ENCODE measurements at places on chromosomes 5 and 9.
A peak's percentile ranks its signal among the peaks of the same experiment; 100 is the strongest.

DNA sequence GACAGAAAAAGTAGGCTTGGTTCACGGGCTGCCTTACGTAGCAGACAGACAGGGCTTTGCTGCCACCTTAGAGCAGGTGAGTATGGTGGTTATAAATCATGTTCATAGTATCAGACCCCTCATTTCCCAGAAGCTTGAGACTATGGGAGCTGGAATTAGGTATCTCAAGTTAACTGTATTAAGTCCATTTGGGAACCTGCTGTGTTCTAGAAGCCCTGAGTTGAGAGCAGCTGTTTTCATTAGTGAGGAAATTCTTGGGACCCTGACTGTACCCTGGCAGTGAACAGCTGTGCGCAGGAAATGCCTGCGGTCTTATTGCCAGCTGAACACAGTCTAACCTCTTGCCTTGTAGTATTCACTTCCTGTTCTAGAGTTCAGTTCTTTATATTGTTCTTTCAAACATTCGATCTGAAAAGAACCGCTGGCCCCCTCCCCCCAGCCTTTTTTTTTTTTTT is 29.8 kb downstream of the UGCG start:
- DNase-seq, result peak; percentile 80

DNA sequence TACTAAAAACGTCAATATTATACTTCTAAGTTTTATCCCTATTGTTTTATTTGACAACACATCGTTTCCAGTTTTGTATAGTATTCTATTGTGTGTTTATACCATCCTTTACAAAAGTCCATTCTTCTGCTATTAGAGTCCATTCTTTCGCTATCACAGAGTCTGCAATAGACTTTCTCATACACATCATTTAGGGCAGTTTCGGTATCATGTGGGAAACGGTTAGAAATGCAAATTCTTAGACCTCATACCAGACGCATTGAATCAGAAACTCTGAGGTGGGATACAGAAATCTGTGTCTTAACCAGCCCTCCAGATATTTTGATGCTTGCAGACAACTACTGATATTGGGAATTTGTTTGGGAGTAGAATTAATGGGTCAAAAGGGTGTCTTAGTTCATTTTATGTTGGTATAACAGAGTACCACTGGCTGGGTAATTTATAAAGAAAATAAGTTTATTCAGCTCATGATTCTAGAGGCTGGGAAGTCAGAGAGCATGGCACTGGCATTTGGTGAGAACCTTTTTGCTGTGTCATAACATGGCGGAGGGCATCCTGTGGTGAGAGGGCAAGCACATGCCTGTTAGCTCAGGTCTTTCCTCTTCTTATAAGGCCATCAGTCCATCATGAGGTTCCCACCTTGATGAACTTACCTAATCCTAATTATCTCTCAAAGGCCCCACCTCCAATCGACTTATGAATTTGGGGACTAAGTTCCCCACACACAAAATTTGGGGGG is 21.1 kb downstream of the CARTPT start:
- DNase-seq, result no peak

DNA sequence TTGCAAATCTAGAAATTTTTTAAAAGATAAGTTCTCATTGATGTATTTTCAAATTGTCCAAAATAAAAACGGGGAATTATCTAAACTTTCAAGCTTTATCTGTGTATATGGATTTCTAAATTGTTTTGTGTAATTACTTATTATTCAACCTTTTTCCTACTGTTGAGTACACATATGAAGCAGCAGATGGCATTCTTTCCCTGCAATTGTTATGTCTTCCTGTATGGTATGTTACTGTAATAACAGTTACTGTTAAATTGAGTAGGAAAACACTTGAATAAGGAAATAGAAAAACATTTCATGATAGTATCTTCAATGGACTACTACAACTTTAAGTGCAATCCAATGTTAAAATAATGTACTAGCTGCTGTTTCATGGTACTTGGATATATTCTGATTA is 124.8 kb downstream of the RANBP17 start:
- DNase-seq, result no peak

DNA sequence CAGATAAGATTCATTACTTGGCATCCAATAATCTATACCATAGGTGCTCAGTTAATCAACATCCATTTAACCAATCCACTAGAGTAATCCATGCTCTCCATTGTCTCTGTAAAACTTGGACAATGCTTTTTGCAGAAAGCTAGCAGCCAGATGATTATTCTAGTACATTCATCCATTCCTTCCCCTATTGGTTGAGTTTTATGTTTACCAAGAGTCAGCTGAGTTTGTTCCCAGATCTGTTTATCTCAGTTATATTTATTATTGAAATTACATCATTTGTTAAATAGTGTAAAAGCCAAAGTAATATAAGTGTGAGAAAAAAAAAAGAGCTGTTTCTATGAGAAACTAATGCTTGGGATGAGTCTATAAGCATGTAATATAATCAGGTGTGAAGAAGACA is 63.3 kb upstream of the TMC1 start:
- no peak for DNase-seq
